ENCODE measurements at places on chromosomes 13 and 19.

- H3K27me3 ChIP-seq, result no peaks in the 10 kb centered on the region
- no peak for DNase-seq
- no peaks in the 10 kb centered on the region for H3K4me1 ChIP-seq
- no peak overlapping the region for H3K27ac ChIP-seq
Observed at GRCh38 chr13:62094932-62095331, 679.3 kb upstream of the PCDH20 start.

DNA sequence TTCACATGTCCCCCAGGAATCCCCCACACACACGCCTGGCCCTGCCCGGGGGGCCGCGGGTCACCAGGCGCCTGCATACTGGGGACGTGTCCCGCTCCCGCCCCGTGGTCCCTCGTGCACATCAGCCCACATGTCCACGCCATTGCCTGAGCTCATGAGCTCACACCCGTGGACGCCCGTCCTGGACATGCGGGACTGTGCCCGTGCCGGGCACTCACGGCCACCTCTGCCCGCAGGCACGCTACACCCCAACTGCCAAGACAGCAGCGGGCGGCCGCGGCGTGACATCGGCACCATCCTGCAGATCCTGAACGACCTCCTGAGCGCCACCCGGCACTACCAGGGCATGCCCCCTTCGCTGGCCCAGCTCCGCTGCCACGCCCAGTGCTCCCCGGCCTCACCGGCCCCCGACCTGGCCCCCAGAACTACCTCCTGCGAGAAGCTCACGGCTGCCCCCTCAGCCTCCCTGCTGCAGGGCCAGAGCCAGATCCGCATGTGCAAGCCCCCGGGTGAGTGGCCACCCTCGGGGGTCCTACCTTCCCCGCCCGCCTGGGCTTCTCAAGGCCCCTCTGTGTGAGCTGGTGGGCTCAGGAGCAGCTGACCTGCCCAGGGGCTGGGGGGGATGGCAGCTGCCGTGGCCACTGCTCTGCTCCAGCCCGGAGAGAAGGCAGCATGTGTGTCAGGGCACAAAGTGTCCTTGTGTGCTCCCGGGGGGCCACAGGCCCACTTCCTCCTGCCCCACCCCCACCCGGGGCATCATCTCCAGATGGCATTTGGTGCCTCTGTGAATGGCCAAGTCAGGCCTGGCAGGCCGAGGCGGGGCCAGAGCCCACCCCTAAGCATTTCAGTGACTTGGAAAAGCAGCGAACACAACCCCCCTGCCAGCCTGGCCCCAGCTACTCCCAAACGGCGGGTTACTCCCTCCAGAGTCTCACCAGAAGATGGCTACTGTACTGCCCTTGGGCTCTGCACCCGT, 7.1 kb downstream of the MIDN start:
- H3K27ac ChIP-seq, result no peak overlapping the region
- no peak for DNase-seq
- H3K27me3 ChIP-seq, result no peaks in the 10 kb centered on the region
- H3K4me3 ChIP-seq, result no peak overlapping the region
- peaks cover 31% of the 10 kb centered on the region for H3K4me1 ChIP-seq
- peaks cover 38% of the 10 kb centered on the region for H3K36me3 ChIP-seq

- DNase-seq, result no peak
- peak overlapping the region; percentile 94 for H3K27ac ChIP-seq
- no peak overlapping the region for H3K4me3 ChIP-seq
- no peaks in the 10 kb centered on the region for H3K36me3 ChIP-seq
- H3K27me3 ChIP-seq, result no peaks in the 10 kb centered on the region
Observed at GRCh38 chr13:35388441-35389355, 87.8 kb downstream of the MAB21L1 start.

DNA sequence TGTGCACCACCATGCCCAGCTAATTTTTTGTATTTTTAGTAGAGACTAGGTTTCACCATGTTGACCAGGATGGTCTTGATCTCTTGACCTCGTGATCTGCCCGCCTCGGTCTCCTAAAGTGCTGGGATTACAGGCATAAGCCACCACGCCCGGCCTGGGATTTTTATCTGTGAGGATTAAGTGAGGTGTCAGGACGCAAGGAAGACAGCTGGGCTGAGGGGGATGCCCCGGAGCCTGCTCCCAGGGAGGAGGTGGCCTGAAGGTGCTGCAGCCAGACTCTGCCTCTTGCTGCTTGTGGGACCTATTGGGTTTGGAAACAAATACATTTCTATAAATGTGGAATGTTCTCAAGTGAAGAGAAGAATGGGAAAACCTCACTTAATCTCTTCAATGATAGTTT, 131.6 kb downstream of the OLFM4 start:
- H3K36me3 ChIP-seq, result peaks cover 5% of the 10 kb centered on the region
- no peak overlapping the region for H3K27ac ChIP-seq

DNA sequence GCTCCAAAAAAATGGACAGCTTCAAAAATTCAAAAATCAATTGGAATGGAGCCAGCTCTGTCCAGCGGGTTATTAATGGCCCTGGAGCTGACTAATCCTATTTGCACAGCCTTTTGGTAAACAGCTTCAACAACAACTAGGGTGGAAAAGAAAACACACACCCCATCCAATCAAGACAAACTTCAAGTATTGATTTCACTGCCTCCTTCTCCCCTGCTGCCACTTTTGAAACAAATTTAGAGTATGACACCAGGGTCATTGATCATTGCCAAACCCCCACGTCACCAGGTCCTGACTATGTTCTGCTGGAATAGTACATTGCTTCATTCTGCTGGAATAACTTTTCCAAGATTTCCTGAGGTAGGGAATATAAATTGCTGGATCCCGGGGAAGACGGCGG, 56.8 kb upstream of the GTF3A start:
- no peak overlapping the region for H3K27ac ChIP-seq
- no peaks in the 10 kb centered on the region for H3K36me3 ChIP-seq
- peaks cover 15% of the 10 kb centered on the region for H3K4me1 ChIP-seq
- DNase-seq, result no peak
- no peak overlapping the region for H3K4me3 ChIP-seq
- peaks cover under 1% of the 10 kb centered on the region for H3K27me3 ChIP-seq

- H3K4me1 ChIP-seq, result no peaks in the 10 kb centered on the region
- peaks cover 7% of the 10 kb centered on the region for H3K36me3 ChIP-seq
- H3K27ac ChIP-seq, result no peak overlapping the region
- DNase-seq, result no peak
- peaks cover 4% of the 10 kb centered on the region for H3K27me3 ChIP-seq
Observed at GRCh38 chr13:111948281-111948680, 118.7 kb upstream of the SOX1 start.

- peak; percentile 97 for DNase-seq
- H3K4me1 ChIP-seq, result peaks cover 6% of the 10 kb centered on the region
- H3K4me3 ChIP-seq, result peak within 1 kb of the TSS; percentile 88
- H3K27ac ChIP-seq, result peak within 1 kb of the TSS; percentile 97
- H3K27me3 ChIP-seq, result peaks cover 9% of the 10 kb centered on the region
Observed at GRCh38 chr19:45001087-45001739, at the start of gene RELB. Gene RELB, plus strand, starts transcription at chr19:45001464. Its CDS starts 116 bp downstream, at chr19:45001580.

- peaks cover 27% of the 10 kb centered on the region for H3K36me3 ChIP-seq
- peaks cover 8% of the 10 kb centered on the region for H3K4me1 ChIP-seq
- no peak for DNase-seq
- no peaks in the 10 kb centered on the region for H3K27me3 ChIP-seq
- no peak overlapping the region for H3K4me3 ChIP-seq
- no peak overlapping the region for H3K27ac ChIP-seq
Observed at GRCh38 chr19:19782783-19783182, 38.8 kb downstream of the ZNF506 start.

- H3K36me3 ChIP-seq, result no peaks in the 10 kb centered on the region
- peaks cover 27% of the 10 kb centered on the region for H3K4me1 ChIP-seq
- no peaks in the 10 kb centered on the region for H3K27me3 ChIP-seq
- DNase-seq, result no peak
Observed at GRCh38 chr13:26300140-26300539, 46.2 kb downstream of the CDK8 start.

GRCh38 chr19:48445256-48445605, 552 bp upstream of the GRWD1 start:
- DNase-seq, result no peak
- peaks cover 19% of the 10 kb centered on the region for H3K27me3 ChIP-seq
- H3K4me3 ChIP-seq, result peak overlapping the region; percentile 93
- peak overlapping the region; percentile 99 for H3K27ac ChIP-seq

DNA sequence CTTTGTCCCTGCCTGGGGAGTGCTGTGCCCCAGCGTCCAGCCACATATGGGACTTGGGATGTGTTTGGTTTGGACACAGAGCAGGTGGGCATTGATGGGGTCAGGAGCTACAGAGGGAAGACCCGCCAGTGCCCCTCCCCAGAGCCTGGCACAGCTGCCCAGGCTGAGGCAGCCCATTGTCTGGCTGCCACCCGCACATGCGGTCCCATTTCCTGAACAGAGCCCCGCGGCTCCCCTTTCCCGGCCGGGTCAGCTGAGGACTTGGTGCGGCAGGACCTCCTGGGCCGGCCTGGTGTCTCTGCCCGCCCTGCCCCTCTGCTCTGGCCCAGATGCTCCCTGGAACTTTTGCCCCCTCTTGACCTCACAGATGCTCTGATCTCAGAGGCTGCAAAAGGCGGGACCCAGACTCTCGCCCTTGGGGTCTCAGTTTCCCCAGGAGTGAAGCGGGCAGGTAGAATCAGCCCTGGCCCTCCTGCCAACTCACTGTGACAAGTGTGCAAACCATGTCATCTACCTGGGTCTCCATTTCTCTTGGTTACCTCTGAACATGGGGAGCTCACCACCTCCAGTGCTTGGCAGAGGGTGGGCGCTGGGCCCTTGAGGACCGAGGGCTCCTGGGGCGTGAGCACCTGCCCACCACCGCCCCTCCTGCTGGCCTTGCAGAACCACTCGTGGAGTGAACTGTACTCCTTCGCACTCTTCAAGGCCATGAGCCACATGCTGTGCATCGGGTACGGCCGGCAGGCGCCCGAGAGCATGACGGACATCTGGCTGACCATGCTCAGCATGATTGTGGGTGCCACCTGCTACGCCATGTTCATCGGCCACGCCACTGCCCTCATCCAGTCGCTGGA, 17.8 kb downstream of the HCN2 start:
- H3K27me3 ChIP-seq, result no peaks in the 10 kb centered on the region
- no peak for DNase-seq
- H3K36me3 ChIP-seq, result peaks cover under 1% of the 10 kb centered on the region
- no peak overlapping the region for H3K4me3 ChIP-seq
- no peak overlapping the region for H3K27ac ChIP-seq
- H3K4me1 ChIP-seq, result peaks cover 3% of the 10 kb centered on the region

DNA sequence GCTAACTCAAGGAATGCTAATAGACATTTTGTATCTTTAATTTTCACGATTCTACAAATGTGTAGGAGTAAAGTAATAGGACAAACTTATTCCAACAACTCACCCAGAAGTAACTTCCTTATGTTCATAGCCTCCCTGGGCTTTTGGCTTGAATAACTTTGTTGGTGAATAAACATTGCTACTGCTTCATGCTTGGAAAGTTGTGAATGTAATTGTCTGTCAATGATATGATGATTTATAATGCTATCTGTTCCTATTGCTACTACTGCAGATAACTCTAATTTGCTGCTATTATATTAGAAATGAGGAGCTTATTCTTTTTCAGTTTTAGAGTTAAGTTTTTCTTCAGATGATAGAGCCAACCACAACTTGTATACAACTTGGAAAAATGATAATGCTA, 307.7 kb downstream of the PCDH9 start:
- no peaks in the 10 kb centered on the region for H3K27me3 ChIP-seq
- H3K4me3 ChIP-seq, result no peak overlapping the region
- H3K27ac ChIP-seq, result no peak overlapping the region

GRCh38 chr13:106721599-106721998, 153.7 kb upstream of the ARGLU1 start:
- H3K4me1 ChIP-seq, result peaks cover 22% of the 10 kb centered on the region
- H3K36me3 ChIP-seq, result peaks cover 6% of the 10 kb centered on the region
- H3K27ac ChIP-seq, result no peak overlapping the region
- no peak overlapping the region for H3K4me3 ChIP-seq

DNA sequence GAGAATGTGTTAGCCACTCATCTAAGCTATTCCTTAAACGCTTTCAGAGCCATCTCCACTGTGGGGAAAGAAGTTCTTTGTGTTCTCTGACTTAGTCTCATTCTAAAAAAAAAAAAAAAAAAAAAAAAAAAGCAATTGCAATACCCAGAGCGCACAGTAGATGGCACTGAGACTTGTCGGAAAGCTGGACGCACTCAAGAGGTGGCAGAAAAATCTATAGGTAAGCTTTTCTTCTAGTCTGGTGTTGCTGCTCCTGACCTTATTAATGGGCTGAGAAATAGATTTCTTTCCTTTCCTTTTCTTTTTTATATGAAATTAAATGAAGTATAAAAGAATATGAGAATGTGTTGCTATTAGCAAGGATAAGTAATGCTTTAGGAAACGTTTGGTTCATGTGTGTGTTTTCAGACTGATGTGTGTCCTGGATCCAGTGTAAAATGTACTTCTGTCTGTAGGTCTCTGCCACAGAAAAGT, 4.7 kb upstream of the GJB2 start:
- H3K36me3 ChIP-seq, result peaks cover 3% of the 10 kb centered on the region
- H3K4me3 ChIP-seq, result no peak overlapping the region
- peaks cover 54% of the 10 kb centered on the region for H3K27me3 ChIP-seq

- H3K36me3 ChIP-seq, result no peaks in the 10 kb centered on the region
- H3K4me1 ChIP-seq, result peaks cover 16% of the 10 kb centered on the region
- DNase-seq, result no peak
- peaks cover 21% of the 10 kb centered on the region for H3K27me3 ChIP-seq
- H3K27ac ChIP-seq, result peak overlapping the region; percentile 72
Observed at GRCh38 chr19:17499648-17500446, 11.6 kb upstream of the PGLS start.

DNA sequence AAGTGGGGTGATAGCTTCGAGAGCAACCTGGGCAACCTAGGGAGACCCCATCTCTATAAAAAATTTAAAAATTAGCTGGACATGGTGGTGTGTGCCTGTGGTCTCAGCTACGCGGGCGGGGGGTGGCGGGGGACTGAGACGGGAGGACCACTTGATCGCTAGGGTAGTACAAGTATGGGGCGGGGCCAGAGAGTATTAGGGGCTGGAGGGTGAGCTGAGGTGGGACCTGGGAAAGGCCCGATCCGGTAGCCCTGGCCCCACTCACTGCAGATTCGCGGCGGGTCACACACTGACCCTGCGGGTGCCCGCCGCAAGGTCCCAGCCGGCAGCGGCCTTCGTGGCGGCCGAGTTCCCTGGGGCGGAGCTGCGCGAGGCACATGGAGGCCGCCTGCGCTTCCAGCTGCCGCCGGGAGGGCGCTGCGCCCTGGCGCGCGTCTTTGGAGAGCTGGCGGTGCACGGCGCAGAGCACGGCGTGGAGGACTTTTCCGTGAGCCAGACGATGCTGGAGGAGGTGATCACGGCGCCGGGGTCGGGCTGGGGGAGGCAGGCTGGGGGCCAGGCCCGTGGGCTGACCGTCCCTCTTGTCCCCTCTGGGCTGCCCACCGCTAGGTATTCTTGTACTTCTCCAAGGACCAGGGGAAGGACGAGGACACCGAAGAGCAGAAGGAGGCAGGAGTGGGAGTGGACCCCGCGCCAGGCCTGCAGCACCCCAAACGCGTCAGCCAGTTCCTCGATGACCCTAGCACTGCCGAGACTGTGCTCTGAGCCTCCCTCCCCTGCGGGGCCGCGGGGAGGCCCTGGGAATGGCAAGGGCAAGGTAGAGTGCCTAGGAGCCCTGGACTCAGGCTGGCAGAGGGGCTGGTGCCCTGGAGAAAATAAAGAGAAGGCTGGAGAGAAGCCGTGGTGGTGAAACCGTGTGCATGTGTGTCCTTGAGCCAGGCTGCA, 2.0 kb upstream of the ARHGAP45 start:
- DNase-seq, result peak; percentile 80
- H3K27ac ChIP-seq, result no peak overlapping the region
- peaks cover 26% of the 10 kb centered on the region for H3K27me3 ChIP-seq
- peaks cover 17% of the 10 kb centered on the region for H3K4me1 ChIP-seq
- no peaks in the 10 kb centered on the region for H3K36me3 ChIP-seq
- peak overlapping the region; percentile 65 for H3K4me3 ChIP-seq

- peaks cover 23% of the 10 kb centered on the region for H3K4me1 ChIP-seq
- DNase-seq, result no peak
- H3K27me3 ChIP-seq, result no peaks in the 10 kb centered on the region
Observed at GRCh38 chr13:68996668-68997025, 1111.0 kb upstream of the ATXN8OS start.
